ENCODE measurements at places on chromosomes 6 and 20. TPM values are rescaled to one million over a fixed set of nuclear protein-coding genes. Genes with fewer than 3 reads are reported as not detected.

The LZTS3 gene
- 3.2 TPM for total RNA-seq

DNA sequence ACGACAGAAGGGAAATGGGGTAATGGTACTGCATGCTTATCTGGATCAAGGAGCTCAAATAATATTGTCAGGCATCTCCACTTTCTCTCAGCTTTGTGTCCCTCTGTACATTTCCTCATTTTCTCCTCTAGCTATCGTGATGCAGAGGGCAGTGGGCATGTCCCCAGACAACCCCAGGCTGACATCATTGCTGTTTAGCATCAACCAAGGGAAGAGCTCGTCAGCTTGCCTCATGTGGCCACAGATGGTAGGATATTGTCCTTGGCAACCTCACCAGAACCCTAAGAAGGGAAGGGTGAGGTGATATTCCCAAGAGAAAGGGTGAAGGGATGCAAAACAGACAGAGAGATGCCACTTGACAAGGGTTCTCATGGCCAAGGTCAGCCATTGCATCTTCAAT is 58.3 kb downstream of the MAFB start:
- DNase-seq = no peak

The HEY2 gene
- total RNA-seq = 0.46 TPM

The PRKN gene
- total RNA-seq = 0.59 TPM

DNA sequence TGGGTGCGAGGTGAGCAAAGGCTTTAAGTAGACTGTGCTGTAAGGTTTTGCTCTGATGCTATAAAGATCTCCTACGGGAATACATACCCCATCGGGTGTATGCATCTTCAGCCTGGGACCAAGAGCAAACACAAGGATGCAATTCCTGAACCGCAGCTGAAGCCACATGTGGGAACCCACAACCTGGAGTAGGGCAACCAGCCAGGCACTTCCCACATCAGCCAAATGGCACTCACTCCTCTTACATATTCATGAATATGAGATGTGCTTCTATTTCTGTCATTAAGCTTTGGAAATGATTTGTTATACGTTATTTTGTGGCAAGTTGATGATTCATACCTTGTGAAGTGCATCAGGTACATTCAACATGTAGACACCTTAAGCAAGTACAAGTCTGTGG is 619.2 kb downstream of the C6orf118 start:
- no peak for DNase-seq

- DNase-seq = no peak
Measured at GRCh38 chr6:45148278-45148677, 179.9 kb upstream of the RUNX2 start.

The PCNA gene
- total RNA-seq = 174 TPM

The TMEM244 gene
- not detected for total RNA-seq

- no peak for DNase-seq
Measured at GRCh38 chr20:2822073-2822472, 5.9 kb downstream of the TMEM239 start.

- no peak for DNase-seq
Measured at GRCh38 chr6:117174835-117175360, 90.5 kb upstream of the VGLL2 start.

GRCh38 chr6:49782293-49782692 is 4.8 kb downstream of the PGK2 start:
- no peak for DNase-seq

- DNase-seq = no peak
Measured at GRCh38 chr6:162889303-162889702, 161.5 kb downstream of the PACRG start.

DNA sequence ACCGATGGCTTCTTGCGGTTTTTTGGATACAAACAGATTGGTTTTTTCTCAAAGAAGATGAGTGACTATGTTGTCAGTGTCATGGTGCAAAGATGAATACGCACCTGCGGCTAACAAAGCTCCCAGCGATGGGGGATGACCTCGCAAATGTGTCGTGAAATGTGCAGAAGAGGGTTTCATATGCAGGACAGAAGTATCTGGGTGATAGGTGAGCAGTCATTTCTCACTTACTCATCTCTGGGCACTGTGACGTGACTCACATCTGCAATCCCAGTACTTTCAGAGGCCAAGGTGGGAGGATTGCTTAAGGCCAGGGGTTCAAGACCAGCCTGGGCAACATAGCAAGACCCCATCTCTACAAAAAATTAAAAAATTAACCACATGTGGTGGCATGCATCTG is 216.3 kb downstream of the ERMARD start:
- no peak for DNase-seq

- DNase-seq = no peak
Measured at GRCh38 chr6:122025104-122025503, 374.3 kb upstream of the HSF2 start.

DNA sequence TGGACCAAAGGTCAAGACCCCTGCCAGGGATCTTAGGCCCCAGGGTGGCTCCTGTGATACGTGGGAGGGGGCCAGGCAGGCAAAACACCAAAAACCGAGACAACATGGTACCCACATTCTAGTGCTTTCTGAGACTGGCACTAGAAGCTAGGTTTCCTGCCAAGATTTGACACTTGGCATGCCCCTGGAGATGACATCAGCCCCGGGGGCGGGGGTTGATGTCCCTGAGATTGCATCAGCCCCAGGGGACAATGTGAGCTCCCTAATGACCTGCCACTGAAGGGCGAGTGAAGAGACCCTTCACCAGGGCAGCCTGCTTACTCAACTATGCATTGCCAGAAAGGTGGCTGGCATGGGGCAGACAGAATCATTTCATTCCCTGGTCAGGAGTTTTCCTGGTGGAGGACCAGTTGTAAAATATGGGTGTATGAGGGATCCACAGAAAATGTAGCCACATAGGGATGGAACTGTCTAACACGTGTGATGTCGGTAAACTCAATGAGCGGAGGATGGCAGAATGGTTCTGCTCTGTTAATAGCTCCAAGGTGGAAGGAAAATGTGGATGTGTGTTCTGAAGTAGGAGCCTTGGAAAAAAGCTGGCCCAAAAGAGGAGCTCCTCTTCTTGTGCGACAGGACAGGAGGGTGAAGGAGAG is 219.7 kb downstream of the UNC5CL start:
- no peak for DNase-seq

The MAPK13 gene
- 2.5 TPM for total RNA-seq

GRCh38 chr6:142706210-142706609 is 238.8 kb downstream of the HIVEP2 start:
- DNase-seq = no peak

The CST2 gene
- total RNA-seq = not detected

DNA sequence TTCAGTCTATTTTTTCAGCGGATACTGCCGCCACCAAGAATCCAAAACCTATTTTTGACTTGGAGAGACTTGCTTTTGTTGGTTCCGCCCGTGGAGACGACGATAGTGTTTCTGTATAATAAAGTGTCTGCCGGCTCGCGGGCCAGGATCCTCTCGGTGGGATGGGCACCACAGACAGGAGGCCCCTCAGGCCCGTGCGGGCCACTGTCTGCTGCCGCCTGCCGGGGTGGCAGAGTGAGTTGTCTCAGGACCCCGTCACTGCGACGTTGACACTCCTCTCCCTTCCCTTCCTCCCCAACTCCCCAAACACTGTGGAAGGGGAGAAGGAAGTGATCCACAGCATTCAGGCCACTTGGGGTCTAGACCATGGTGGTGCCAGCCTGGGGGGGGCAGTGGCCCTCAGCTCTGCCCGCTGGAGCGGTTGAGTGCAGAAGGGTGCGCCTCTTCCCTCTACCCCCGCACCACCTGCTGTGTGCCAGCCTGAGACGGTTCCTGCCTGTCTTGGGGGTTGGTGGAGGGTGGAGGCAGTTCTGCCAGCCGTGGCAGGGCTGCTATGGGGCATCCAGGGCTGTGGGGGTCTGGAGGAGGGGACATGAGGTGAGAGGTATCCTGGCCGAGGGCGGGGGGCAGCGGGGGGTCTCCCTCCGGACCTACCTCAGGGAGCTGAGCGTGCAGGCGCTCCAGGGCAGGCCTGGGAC is 17.5 kb downstream of the RBM38 start:
- no peak for DNase-seq

- DNase-seq = no peak
Measured at GRCh38 chr6:32298632-32299336, 72.9 kb downstream of the TSBP1 start.

- DNase-seq = no peak
Measured at GRCh38 chr6:16345449-16346330, 107.3 kb downstream of the GMPR start.

DNA sequence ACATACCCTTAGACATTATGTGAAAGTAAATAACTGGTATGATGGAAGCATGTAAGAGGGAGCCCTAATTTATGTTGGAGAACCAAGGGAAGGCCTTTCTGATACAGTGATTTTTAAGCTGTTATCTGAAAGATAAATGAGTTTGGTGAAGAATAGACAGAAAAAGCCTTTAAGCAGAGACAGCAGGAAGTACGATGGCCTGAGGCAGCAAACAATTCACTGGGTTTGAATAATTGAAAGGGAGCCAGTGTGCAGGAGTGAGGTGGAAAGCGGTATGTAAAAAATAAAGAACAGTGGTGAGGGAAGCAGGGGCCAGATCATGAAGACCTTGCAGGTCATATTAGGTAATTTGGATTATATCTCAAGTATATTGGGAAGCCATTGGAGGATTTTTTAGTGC is 4.1 kb upstream of the RAB23 start:
- no peak for DNase-seq

GRCh38 chr6:159833556-159833955 is 33.5 kb downstream of the PNLDC1 start:
- DNase-seq = no peak

GRCh38 chr20:51237278-51237677 is 214.4 kb upstream of the KCNG1 start:
- no peak for DNase-seq

The LIN28B gene
- not detected for total RNA-seq

The C6orf15 gene
- total RNA-seq = not detected

GRCh38 chr6:71349395-71349794 is 60.8 kb downstream of the OGFRL1 start:
- no peak for DNase-seq

The PLG gene
- total RNA-seq = not detected

- no peak for DNase-seq
Measured at GRCh38 chr6:14584450-14584849, 466.9 kb downstream of the CD83 start.

The GGTLC1 gene
- not detected for total RNA-seq

The TRIM40 gene
- not detected for total RNA-seq

The OOEP gene
- total RNA-seq = not detected

The CCN5 gene
- not detected for total RNA-seq

DNA sequence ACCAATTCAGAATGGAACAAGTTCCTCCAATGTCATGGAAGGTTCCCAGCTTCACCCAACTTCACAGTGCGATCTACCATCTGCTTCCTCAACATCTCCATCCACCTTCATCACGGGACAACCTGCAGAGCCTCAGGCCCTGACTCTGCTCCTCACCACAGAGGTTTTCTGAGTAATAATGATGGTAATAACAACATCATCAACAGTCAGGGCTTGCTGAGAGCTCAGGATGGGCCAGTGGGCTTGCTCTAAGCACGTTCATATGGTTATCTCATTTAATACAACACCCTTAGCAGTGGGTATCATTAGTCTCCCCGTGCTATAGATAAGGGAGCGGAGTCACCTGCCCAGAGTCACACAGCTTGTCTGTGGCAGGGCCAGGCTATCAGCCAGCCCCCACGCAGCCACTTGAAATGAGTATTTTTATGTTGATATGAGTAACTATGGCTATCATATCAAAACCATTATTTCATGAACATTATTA is 38.6 kb downstream of the PREX1 start:
- DNase-seq = no peak

Data from pulmonary artery endothelial cell (primary cell).